ENCODE measurements at places on chromosomes 12 and 14.

DNA sequence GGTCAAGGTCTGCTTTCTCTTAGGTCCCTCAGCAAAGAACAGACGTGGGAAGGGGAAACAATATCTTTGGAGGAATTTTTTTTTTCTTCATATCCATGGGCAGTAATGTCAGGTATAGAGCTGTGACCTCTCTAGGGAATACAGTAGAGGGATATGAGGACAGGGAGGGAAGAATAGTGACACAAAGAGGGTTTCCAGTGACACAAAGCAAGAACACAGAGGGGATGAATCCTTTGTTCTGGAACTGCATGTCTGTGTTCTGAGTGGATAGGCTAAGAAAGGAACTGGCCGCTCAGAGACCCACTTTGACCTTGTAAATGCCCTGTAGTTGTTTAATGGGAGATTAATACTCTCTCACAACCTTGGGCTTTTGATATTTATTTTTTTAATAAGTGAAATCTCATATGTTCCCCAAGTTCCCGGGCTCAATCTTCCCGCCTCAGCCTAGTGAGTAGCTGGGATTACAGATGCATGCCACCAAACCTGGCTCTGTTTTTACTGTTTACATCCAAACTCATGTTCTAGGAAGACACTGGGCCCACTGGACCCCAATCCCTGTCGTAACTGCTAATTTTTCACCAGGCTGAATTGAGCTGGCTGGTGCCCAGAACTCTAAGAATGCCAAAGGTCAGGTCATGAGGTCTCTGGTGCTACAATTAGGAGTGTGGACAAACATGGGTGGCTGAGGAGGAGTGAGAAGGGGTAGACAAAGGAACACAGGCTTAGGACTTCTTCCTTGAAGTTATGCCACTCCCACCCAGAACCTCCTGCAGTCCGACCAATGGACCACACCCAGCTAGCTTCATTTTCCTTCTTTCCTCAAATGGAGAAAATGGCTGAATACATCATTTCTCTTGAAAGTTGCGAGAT lies 9.1 kb upstream of the PLEKHH1 start:
- DNase-seq: no peak

GRCh38 chr14:71539650-71540285 lies 392.5 kb upstream of the RGS6 start:
- no peak for DNase-seq

DNA sequence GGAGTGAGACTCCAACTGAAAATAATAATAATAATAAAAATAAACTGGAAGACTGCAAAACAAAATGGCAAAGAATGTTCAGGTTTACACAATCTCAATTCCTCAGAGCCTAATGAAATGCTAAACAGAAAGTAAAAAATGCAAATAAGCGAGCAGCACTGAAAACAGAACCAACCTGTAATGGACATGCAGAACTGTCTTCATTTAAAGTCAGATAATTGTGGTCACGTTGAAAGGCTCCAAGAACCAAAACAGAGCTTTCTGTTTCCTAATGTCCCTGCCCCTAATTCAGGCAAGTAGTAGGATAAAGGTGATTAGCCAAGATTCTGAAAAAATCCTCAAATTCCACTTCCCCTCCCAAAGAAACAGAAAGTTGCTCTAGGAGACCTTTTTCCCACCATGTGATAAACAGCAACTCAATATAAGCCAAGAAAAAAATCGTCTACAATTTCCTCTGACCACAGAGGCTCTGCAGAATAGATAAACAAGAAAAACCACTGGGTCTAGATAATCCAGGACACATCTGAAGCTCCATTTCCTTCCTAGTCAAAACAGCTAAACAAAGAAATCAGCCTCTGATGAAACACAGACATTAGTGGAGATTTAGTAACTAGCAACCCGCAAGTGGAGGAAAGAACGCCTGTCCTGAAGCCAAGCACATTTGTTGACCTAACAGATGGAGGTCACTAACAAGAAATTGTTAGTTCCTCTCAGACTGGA lies 3.0 kb downstream of the MIS18BP1 start:
- DNase-seq: no peak

GRCh38 chr14:36161776-36162175 lies 14.7 kb downstream of the PTCSC3 start:
- DNase-seq: no peak

- no peak for DNase-seq
These were observed 61.2 kb downstream of the ESR2 start for GRCh38 chr14:64232944-64233343.

- DNase-seq: no peak
These were observed 65.0 kb upstream of the FGD4 start for GRCh38 chr12:32334371-32334777.

DNA sequence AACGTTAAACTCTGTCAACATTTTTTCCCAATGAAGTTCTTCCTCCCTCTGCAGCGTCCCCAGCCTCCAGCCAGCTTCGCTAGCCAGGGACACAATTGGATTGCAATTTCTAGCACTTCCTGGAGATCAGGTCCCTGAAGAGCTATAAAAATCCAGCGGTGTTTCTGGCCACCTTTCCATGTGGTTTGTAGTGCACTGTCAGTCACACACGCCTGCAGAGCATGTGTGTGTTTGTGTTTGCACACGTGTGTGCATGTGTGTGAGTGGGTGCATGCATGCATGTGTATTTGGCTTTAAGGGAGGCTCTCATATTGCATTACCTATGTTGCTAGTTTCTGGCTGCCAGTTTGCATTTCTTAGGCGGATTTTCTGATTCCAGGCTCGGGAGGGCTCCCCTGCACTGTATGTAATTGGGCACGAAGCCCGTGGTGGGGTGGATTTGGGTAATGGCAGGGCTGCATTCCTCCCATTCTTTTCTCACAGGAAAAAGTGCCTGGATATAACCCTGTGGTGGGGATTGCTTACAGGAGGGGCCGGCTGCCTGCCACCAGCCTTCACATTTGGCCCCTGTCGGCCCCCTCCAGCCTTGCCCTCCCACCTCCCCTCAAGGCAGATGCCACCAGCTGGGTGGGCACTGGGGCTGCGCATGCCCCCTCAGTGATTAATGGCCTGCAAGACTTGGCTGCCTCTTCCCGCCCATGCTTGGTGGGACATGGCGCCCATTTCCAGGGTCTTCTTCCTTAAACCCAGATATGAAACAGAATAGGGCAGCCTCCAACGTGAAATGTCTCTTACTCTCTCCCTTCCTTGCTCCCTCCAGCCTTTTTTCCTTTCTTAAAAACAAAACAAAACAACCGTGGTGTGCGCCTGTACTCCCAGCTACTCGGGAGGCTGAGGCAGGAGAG lies 74.0 kb downstream of the TSPAN9 start:
- DNase-seq: no peak

DNA sequence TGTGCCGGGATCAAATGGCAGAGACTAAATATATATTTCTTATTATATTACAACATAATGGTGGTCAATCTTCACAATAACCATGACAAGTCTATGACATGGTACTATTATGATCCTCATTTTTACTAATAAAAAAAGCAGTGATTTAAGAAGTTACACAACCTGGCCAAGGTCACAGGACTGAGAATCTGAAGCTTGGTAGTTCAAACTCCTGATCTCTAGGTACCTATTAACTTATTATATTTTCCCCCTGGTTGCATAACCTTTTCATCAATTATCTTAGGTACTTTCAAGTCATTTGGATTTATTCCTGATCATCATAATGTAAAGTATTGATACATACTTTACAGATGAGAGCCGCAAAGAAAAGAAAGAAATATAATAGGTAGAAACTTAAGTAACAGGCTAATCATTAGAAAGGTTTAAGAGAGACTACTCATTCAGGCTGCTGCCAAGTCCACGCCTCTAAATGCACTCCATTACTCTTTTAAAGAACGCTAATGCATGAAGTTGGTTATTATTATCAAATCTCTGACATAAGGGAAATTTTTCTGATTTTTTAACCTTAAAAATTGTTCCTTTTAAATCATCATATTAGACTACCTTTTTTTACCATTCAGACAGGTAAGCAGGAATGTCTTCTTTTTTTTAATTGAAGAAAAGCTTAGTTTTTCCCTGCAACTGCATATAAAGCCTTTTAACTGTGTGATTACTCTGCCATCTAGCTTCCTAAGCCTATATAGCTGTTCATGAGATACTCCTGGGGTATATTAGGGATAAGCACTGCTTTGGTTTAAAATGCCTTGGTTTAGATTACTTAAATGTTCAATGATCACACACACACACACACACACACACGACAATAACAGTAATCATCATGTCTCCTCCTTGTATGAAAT lies 35.6 kb downstream of the RPS29 start:
- no peak for DNase-seq

DNA sequence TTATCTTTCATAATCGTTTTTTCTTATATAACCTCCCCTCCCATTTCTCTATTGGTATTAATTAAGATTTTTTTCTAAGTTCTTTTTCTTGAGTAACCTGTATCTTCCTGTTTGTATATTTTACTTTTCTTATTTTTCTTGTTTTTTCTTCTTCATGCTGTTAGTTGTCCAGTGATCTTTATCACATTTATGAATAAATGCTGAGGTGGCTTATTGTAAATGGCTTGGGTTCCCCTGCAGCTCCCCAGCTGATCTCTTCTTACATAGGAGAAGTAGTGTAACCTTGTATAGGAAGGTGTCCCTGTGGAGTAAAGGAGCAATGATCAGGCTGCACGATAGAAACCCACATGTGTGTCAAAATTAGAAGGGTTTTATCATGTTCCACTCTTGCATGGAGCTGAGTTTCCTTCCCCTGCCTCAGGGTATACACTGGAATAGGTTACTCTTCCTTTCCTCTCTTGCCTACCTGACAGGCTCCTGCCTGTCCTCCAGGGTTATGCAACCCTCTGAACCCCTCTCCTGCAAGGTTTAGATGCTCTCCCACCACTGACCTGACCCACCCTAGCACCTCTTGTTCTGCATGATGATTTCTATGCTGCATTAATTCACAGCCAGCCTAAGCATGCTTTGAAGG lies 334.8 kb upstream of the RGS6 start:
- no peak for DNase-seq

- no peak for DNase-seq
These were observed 215.9 kb upstream of the HMGA2 start for GRCh38 chr12:65608319-65608916.

DNA sequence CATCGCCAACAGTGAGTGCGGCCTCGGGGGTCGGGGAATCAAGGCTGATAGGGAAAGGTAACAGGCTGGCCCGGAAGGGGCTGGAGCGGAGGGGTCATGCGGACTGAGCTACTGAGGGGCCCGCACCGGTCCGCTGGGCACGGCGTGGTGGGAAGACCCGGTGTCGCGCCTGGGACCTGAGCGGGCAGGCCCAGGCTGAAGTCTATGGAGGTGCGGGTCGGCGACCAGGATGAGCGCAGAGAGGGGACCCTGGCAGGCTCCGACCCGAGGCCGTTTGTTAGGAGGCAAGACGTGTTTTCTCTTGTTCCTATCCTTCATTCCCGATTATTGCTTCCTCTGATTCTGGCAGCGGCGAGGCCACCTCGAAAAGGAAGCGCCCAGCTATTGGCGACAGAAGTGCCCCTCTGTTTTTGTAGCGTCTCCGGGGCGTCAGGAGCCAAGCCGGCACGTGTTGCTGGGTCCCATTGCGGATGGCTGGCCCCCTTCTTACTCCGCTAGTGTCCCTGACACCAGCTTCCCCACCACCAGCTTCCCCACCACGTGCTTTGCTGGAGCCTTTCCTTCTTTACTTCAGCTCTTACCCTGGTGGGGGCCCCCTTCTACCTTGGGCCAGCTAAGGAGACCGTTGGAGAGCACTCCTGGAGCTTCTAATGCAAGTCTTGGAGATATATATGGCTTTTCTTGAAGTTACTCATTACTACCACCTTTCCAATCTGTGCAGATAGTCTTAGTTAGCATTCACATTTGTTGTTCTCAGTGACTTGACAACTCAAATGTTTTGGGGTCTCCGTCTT lies 653 bp downstream of the PA2G4 start:
- DNase-seq: no peak

DNA sequence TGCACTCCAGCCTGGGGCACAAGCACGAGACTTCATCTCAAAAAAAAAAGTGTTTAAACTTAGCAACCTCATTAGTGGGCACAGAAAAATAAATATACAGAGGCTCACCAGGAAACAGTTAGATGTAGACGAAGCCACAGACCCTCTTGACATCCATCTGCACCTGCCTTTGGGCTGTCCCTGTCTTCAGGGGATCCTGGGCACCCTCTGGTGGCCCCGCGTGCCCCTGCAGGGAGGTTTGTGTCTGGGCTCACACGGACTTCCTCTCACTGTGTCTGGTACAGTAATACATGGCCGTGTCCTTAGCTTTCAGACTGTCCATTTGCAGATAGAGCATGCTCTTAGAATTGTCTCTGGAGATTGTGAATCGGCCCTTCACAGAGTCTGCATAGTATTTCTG lies 916.5 kb downstream of the TMEM121 start:
- DNase-seq: peak; percentile 21

DNA sequence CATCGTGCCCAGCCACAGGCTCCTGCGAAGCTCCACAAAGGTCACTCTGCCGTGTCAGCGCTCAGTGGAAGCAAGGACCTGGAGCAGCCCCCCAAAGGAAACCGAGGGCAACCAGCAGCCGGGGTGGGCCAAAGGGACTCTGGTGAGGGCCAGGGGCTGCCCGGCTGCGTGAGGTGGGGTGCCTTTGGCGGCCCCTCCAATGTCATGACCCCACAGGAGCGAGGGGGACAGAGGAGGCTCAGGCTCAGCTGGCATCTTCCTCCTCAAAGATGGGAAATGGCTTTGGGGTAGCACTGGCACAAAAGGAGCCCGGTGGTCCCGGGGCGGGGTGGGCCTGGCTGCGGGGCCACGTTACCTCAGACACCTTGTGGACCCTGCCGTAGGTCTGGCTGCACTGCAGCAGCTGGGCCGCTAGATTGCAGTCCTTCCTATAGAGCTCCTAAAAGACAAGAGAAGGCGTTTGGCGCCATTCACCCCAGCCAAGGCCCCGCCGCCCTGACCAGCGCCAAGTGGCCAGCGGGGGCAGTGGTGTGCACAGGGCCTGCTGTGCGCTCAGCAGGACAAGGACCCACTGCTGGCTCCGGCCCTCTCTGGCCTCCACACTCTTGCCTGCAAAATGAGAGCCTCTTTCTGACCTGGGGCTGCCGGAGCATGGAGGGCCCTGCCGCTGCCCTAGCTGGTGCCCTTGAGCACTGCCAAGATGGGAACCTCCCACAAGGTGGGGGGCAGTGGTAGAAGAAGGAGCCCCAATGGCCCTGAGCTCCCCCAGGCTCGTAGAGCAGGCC lies 46.9 kb downstream of the BEGAIN start:
- no peak for DNase-seq

Data from stimulated activated CD8-positive, alpha-beta memory T cell treated with anti-CD3 and anti-CD28 coated beads, Interleukin-2, amount 100 ng/mL, for 1 hour (primary cell).